ENCODE measurements at places on chromosomes 6 and 20.

GRCh38 chr6:160078883-160079685, 42.5 kb upstream of the SLC22A1 start:
- DNase-seq, result no peak

GRCh38 chr20:24489631-24490260, 20.3 kb downstream of the SYNDIG1 start:
- no peak for DNase-seq

DNA sequence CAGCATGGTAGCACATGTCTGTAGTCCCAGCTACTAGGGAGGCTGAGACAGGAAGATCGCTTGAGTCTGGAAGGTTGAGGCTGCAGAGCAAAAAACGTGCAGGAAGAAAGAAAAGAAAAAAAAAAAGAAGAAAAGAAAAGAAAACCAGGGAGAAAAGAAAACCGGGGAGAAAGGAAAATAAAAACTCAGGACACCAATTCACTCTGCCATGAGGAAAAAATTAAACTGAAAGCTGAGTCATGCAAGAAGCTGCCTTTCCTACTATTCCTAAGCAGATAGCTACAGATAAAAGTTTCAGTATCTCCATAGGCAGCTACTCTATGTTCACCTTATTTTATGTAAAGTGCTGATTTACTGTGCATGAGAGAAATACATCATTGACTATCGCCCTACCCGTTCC, 10.5 kb downstream of the PTGIS start:
- DNase-seq, result no peak

DNA sequence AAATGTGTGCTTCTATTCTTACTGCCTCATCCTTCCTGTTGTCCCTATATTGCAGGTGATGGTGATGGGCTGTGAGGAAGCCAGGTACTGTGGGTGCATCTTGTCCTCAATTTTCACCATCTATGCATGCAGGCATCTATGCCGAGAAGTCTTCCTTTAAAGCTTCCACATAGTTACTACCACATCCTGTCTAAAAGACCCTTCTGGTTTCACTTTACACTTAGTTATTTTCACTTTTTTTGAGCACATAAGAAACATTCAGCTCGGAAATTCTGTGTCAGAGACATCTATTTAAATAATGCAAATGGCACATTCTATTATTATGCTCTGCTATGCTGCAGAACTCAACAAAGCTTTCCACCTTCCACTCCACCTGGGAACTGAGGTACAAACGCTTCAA, 28.2 kb upstream of the FABP7 start:
- no peak for DNase-seq

DNA sequence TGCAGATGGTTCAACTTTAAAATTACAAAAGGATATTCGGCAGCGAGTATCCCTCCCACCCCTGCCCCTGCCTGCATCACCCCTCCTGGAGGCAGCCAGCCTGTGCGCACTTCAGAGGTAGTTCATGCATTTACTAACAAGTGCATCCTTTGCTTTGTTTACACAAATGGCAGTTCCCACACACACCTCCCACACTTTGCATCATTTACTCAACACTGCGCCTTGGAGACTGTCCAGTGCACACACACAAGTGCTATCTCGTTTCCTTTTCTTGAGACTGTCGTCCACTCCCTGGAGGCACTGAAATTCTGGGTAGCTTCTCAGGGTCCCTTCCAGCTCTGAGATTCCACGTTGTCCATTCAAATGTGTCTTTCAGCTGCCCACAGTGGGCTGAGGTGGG, 53.1 kb upstream of the VSX1 start:
- no peak for DNase-seq

GRCh38 chr20:1660246-1660645, 2.7 kb upstream of the SIRPG start:
- DNase-seq, result no peak
